ENCODE measurements at places on chromosomes 3 and 15. TPM values are rescaled to one million over a fixed set of nuclear protein-coding genes. Genes with fewer than 3 reads are reported as not detected.

The GOLGA6A gene
- polyA plus RNA-seq, result 0.09 TPM

The CTXN2 gene
- polyA plus RNA-seq, result not detected

The CAND2 gene
- 9.6 TPM for polyA plus RNA-seq

The C15orf39 gene
- 12.1 TPM for polyA plus RNA-seq

The EHHADH gene
- polyA plus RNA-seq, result 39.6 TPM

The TMC3 gene
- 0.13 TPM for polyA plus RNA-seq

The SERINC4 gene
- not detected for polyA plus RNA-seq

The LXN gene
- polyA plus RNA-seq, result 30.0 TPM

The ARL13B gene
- 20.6 TPM for polyA plus RNA-seq

- DNase-seq, result peak; percentile 6
Observed at GRCh38 chr15:96365781-96366525, 35.5 kb downstream of the NR2F2 start.

DNA sequence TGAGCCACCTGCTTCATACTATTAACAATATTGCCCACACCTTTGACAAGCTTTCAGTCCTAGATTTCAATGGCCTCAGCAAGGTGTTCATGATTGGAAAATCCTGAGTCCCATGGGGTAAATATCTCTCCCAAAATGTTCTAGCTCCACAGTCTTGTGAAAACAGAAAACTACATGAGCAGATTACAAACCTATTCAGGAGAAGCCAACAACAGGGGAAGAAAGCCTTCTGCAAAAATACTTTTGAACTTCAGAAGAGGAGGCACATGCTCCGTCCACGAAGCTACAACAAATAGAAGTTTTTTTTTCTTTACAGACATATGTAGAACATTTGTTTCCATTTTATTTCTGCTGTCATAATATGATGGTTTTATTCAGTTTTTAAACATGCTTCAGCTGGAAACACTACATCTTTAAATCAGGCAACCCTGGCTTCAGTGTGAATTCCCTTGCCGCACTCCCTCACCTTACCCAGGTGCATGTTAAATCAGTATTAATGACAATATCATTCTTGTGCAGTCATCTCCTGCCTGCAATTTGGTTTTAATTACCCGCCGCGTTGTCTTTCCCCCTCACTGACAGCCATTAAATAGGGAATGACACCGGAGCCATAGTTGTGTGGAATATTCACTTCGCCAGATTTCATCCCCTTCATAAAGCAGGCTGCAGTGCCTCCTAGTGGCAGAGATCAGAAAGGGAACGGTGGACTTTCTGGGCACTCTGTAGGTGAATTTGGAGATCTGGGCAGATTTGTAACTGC is 725.5 kb upstream of the ARRDC4 start:
- peak; percentile 80 for DNase-seq

GRCh38 chr15:80562033-80562432 is 133.1 kb upstream of the ABHD17C start:
- no peak for DNase-seq

DNA sequence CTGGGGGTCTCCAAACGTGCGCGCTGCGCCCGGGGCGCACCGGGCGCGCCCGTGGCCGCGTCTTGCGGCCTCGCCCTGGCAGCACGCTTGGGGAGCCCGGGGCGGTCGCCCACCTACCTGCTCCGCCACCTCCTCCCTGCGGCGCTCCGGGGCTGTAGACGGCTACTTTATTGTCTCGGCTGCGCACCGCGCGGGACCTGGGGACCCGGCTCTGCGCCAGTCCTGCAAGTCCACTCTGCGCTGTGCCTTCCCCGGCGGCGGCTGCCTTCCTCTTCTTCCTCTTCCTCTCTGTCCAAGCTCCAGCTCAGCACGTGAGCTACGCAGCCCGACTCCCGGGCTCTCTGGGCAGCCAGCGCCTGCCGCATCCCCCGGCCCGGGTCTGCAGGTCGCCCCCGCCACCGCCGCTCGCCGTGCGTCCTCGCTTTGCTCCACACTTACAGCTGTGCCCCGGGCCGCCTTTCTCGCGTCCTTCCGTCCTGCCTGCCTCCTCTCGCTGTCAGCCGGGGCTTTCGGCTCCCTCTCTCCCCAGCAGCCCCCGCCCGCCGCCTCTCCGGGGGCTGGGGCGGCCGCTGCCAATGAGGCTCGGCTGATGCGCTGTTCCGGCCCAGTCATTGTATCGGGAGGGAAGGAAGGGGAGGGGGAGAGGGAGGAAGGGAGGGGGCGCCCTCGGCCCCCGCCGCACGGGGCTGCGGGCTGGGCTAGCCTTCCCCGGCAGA is 156.4 kb upstream of the FRMD4B start:
- peak; percentile 48 for DNase-seq

GRCh38 chr15:68343579-68344225 is 66.2 kb downstream of the FEM1B start:
- DNase-seq, result no peak

- DNase-seq, result no peak
Observed at GRCh38 chr3:1117843-1118473, 25.1 kb downstream of the CNTN6 start.

- DNase-seq, result no peak
Observed at GRCh38 chr15:79366691-79367090, 55.8 kb downstream of the TMED3 start.

- no peak for DNase-seq
Observed at GRCh38 chr3:134611516-134611915, 39.3 kb downstream of the KY start.

DNA sequence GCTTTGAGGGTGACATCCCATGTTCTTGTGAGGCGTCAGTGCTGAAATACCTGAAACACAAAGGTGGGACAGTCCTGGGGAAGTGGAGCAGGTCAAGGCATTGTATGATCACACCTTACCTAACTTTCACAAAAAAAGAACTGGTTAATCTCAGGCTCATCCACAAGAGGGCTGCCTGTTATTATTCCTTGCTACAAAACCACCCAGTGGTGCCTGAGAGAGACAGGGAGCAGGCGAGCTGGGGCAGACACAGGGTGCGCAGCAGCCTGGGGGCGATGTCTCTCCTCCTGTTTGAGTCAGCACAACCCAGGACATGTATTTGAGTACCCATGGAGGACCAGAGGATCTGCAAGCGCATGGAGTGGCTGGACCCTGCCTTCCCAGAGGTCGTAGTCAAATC is 316.8 kb upstream of the ATP10A start:
- no peak for DNase-seq

DNA sequence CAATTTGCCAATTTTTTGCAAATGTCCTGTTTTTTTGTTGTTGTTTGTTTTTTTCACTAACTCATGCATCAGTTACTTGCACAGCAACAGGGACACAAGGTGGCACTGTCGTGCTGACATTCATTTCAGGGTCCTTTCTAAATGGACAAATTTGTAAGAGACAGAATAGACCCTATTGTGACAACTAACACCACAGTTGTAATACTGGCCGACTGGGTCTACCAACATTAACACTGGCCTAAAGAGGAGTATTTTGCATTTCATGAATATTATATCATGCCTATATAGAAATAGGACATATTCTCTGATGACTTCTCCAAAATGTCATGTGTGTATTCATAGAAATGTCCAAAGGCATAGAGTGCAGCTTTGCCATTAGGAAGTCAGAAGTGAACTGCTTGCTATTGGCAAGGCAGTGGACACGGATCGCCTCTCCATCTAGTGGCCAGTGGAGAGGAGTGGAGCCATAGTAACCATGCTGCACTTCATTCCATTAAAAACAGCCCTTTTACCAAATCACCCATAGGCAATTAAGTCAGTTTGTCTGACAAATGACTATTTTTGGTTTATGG is 54.8 kb downstream of the ZBTB20 start:
- DNase-seq, result peak; percentile 50

DNA sequence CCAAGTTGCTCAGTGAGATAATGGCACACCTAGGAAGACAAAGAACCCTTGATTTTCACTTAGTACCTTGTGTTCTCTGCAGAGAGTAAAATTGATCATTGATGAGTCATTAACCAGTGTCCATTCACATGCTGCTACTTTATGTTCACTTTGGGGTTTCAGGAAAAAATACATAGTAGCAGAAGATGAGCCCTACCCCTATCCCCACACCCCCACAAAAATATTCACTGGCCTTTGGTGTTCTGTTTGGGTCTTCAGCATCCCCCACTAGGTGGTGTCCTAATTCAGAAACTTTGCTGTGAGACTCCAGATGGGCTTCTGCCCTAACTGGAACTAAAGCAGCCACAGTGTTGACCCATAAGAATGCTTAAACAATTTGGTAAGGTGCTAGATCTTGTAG is 178.8 kb downstream of the KLHL25 start:
- DNase-seq, result no peak

- no peak for DNase-seq
Observed at GRCh38 chr3:46971742-46972141, 4.8 kb downstream of the CCDC12 start.
